ENCODE measurements at places on chromosomes 4 and X.
A peak's percentile ranks its signal among the peaks of the same experiment; 100 is the strongest.

DNA sequence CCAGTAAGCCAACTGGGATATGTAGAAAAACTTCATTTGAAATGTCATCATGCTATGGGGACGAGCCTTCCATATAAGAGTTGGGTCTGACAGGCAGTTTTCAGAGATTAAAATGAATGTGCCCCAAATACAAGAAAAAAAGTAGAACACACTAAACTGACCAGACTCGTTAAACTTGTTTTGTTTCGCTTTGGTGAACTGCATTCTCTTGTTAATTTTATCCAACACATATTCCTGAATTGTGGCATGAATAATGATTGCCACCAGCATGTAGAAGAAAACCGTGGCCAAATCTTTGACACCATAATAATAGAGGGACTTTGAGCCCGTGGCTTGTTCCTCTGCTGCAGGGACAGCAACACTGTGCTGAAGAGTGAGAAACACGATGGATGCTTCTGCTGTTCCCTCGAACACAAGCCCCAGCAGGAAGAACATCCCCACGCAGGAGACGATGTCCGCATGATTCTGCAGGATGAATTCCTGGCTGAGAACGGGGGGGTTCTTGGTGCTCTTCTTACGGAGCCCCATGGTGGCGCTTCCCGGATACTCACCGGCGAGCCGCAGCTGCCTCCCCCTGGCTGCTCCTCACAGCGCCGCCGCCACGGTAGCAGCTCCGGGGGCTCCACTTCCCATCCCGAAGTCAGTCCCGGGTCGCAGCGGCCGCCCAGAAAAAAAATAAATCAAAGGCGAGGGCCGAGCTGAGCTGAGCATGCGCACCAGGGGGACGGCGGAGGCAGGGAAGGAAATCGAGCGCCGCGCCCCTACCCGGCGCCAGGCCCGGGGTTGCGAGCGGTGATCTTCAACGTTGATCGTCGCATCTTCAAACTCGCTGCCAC, at the start of gene TRAM1L1:
Gene TRAM1L1, minus strand, starts transcription at position 711 of the 836 bp plus-strand sequence. Its CDS starts 183 bp downstream, at position 528.
- DNase-seq = peak; percentile 92

GRCh38 chr4:119103263-119103662, 32.4 kb upstream of the MYOZ2 start:
- no peak for DNase-seq

GRCh38 chrX:9746148-9746888, 19.3 kb downstream of the GPR143 start:
- no peak for DNase-seq

DNA sequence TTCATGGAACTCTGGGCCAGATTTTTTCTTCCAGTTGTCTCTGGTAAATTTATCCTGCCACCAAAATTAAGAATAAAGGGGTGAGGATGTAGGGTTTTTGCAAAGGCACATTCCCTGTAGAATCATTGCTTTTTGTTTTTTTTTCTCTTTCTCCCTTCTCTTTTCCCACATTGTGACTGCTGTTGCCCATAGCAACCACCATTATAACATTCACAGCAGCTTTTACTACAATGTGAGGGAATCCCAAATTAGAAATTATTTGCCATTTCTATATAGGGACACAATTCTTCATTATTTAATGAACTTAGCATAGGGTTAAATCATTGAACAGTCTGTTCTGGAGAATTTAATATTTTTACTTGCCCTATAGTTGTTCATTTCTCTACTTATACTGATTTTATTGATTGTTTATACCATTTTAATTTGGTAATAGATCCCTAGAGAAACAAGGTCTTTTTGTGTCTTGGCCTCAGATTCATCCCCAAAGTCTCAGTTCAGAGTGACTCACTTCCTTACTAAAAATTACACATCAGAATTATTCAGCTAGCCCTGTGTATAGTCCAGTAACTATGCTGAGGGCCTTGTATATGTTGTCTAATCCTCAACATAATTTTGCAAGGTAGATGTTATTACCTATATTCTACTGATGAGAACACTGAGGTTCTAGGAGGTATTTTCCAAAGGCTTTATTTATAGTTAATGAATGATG, 80.8 kb upstream of the ANK2 start:
- DNase-seq = no peak

- DNase-seq = no peak
These were observed 205.1 kb upstream of the CTSO start for GRCh38 chr4:156158747-156159146.

DNA sequence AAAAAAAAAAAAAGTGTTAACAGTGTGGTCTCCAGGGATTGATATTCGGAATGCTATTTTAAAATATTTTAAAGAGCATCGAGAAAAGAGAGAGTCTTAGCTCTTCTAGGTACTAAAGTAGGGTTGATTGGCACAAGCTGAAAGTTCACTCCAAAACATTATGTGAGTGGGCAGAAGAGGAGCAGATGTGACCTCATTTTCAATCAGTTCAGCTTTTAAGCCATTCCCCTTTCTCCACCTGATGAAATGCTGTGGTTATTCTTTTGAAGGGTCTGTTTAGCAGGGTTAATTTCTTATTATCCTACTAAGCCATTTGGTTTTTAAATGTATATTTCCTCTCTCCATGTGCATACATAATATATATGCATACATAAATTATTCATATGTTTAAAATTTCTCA, 69.2 kb downstream of the GALNT7 start:
- DNase-seq = no peak

DNA sequence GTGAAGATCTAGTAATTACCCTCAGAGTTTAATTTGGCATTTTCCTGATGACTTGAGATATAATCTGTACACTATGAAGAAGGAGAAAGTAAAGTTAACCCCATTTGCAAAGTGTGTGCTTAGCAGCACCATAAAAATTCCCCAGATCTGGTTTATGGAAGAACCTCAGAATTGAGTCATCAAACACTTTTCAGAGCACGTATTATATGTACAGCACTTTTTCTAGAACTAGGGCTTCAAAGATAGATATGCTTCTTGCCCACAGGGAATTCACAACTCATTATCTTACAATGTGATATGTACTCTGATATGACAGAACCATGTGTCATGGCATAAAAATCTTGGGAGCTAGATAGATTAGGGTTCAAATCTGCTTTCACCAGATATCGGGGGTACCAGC, 150.9 kb downstream of the SLC10A7 start:
- DNase-seq = no peak

- no peak for DNase-seq
These were observed 208.8 kb downstream of the TMA16 start for GRCh38 chr4:163703251-163703650.

- DNase-seq = peak; percentile 20
These were observed 12.0 kb upstream of the RTL9 start for GRCh38 chrX:110346681-110347080.

DNA sequence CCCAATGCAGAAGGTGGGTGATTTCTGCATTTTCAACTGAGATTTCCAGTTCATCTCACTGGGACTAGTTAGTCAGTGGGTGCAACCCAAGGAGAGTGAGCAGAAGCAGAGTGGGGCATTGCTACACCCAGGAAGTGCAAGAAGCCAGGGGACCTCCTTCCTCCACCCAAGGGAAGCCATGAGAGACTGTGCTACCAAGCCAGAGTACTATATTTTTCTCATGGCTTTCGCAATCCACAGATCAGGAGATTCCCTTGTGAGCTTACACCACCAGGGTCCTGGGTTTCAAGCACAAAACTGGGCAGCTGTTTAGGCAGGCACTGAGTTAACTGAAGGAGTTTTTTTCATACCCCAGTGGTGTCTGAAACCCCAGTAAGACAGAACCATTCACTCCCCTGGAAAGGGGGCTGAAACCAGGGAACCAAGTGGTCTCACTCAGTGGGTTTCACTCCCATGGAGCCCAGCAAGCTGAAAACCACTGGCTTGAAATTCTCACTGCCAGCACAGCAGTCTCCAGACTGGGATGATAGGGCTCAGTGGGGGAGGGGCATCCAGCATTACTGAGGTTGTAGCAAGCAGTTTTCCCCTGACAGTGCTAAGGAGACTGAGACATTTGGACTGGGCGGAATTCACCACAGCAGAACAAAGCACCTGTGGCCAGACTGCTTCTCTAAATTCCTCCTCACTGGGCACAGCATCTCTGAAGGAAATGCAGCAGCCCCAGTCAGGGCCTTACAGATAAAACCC, 903.4 kb downstream of the TECRL start:
- DNase-seq = no peak

DNA sequence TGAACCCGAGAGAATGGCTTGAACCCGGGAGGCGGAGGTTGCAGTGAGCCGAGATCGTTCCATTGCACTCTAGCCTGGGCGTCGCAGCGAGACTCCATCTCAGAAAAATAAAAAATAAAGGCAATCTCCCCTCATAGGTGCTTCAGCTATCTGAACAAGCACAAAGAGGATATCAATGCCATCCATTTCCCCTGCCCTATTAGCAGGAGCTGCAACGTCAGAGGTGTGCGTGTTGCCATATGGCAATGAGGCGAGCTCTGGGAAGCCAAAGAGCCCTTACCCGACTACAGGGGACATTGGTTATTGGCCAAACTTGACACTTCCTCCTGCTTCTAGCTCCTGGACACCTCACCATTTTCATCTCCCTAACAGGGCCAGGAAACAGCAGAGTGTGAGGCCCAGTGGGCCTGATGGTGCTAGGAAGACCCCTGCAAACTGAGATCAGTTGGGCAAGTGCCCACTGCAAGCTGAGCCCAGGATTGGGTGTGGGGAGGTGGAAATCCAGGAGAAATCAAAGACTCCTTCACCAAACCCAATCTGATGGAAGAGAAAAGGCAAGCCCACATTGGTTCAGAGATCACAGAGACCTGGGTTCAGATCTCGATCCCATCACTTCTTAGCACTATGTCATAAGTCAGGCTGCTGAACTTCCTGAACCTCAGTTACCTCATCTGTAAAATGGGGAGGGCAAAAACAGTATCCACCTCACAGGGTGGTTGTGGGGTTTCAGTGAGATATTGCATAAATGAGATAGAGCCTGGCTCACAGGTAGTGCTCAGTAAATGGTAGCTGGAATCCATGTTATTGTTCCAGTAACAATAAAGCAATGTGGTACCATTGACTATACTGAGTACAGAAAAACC, 21.2 kb downstream of the SLC25A5 start:
- DNase-seq = no peak

DNA sequence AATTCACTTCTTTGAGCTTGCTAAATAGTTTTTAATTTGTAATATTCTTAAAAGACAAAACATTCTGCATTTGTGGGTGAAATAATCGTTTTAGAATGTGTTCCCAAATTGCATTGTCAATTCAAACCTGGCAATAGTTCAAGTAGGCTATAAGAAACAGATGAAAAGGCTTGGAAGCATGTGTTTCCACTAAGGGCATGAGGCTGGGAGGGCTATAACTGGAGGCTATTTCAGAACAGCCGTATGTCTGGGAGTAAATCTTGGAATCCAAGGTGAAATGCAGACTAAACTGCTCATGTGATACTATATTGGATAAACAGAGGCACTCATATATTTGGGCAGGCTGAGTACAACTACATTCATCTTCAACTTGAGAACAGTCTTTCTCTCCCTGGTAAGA, 117.4 kb upstream of the GRPR start:
- DNase-seq = no peak
